ENCODE measurements at places on chromosomes 3 and 15.

DNA sequence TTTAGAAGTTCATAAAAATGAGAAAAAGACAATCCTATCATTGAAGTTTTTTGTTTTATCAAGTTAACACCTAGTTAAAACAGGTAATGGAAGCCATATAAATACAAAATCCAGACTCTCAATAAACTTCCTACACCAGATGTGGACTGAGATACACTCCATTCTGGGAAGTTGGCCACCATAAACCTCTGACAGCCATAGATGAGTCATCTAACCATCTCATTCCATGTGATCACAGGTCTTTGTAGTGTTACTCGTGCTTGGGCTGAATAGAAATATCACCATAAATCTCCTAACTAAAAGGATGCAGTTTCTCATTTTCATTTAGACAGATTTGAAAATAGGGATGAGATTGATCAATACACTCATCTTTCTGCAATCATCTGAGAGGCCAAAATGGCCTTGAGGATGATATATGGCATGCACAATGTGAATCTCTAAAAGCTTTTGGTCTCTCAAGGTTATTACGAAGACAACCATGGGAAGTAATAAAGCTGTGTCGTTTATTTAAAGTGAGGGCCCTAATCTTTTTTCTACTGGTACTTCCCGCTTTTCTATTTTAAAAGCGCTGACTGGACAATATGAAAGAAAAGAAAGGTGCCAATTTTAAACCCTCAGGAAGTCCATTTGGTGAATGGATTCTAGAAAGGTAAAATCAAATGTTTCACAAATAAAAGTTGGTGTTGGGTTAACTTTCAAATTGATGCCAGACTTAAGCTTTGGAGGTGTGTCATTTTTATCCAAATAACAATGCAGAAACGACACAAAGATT lies 155.5 kb downstream of the POLR2M start:
- DNase-seq: no peak

DNA sequence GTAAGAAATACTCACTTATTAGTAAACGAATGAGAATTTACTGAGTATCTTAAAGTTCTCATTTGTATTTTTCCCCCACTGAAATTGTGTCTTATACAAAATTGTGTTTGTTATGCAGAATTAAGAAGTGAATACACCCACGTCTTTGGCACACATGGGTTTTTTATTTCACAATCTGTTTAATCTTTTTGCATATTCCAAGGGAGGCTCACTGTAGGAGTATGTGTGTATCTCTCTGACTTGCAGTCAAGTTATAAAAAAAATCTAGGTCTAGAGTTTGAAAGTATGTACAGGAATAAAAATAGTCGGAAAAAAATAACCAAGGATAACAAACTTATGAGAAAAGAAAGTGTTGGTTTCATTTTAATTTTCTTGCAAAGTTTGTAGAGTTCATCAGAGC lies 255.2 kb downstream of the PDCD6IP start:
- DNase-seq: no peak

DNA sequence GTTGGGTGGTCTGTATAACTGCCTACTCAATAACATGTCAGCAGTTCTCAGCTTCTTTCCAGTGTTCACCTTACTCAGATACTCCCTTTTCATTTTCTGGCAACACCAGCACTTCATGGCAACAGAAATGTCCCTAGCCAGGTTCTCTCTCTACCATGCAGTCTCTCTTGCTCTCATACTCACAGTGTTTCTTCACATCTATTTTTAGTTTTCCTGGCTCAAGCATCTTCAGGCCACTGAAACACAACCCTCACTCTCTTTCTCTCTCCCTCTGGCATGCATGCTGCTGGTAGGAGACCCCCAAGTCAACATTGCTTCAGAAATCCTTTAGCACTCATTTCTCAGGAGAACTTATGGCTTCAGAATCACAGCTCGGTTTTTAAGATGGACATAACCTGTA lies at the start of gene CAPN3:
TSS of gene CAPN3 (plus strand) at position 253 of the 400 bp plus-strand sequence. CDS start 305 bp downstream, outside the sequence.
- no peak for DNase-seq

DNA sequence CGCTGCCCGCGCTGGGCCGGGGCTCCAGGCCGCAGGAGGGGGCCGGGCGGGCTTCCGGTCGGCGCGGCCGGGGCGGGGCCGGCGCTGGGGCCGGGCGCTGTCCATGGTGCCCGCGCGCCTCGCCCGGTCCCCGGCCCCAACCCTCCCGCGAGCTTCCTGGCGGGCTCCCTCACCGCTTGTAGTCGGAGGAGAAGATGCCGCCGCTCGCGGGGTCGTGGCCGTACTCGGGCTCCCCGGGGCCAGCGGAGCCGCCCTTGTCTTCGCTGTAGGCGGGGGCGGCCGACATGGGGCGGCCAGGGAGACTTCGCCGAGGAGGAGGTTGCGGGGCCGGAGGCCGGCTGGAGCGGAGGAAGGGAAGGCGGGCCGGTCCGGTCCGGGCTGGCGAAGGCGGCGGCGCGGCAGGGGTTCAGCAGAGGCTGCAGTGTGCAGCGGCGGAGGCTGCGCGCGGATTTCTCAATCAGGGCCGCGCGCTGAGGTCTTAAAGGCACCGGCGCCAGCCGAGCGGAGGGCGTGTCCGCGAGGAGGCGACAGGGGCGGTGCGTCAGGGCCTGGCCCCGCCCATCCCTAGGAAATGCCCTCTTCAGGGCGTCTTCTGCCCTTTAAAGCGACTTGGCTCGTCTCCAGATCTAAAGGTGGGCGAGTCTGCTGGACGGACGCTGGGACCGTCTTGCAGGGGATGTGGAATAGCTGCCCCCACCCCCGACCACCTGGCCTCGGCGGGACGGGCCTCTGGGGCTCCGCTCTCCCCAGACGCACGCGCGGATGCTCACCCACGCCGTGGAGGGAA lies at the start of gene AP3B2:
TSS of gene AP3B2 (minus strand) at position 455 of the 787 bp plus-strand sequence. CDS start at position 286, 169 bp downstream.
- peak; percentile 60 for DNase-seq

GRCh38 chr15:99983886-99984286 lies 250.6 kb upstream of the LYSMD4 start:
- no peak for DNase-seq

DNA sequence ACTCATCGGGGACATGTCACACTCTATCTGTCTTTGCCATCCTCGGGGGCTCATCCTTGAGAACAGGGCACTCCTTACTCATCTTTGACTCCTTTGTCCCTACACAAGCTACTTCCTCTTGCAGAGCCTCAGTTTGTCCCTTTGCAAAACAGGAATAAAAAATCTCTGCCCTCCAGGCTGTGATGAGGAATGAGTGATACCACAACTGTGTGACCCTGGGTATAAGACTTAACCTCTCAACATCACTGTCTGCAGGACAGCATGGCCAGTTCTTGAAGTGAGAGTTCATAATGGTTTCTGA lies 48.5 kb downstream of the IQSEC1 start:
- DNase-seq: no peak

DNA sequence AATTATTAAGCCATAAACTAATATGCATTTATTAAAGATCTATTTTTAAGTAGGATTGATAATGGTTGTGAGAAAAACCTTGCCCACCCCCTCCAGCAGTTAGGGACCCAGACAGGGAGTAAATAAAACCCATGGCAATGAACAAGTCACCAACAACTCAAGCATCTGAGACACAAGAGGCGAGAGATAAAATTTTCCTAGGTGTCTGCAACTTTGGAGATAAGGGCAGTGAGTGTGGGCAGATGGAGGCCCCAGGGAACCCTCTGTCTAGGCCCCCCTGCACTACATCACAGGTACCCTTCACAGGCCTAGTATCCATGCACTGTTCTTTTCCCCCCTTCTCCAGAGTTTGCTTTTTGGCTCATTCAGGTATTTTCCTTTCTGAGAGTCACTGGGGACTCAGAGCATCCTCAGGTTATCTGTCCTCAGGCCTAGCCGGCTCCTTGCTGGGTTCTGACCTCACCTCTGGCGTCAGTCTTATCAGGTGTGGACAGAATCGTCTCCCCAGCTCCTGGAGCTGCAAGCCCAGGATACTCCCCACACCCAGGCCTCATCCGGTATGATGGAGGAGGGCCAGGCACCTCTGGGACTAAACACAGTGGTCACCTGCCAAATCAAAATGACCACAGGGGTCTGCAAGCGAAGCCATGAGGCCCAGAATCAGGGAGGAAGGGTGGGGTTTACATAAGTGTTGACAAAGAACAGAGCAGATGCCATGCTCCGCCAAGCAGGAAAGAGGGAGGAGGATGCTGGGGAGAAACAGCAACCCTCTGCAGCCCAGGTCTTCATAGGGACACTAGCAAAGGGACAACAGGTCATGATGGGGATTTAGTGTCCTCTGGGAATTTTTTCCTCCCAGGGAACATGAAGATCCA lies 50.4 kb downstream of the CCNL1 start:
- DNase-seq: no peak

DNA sequence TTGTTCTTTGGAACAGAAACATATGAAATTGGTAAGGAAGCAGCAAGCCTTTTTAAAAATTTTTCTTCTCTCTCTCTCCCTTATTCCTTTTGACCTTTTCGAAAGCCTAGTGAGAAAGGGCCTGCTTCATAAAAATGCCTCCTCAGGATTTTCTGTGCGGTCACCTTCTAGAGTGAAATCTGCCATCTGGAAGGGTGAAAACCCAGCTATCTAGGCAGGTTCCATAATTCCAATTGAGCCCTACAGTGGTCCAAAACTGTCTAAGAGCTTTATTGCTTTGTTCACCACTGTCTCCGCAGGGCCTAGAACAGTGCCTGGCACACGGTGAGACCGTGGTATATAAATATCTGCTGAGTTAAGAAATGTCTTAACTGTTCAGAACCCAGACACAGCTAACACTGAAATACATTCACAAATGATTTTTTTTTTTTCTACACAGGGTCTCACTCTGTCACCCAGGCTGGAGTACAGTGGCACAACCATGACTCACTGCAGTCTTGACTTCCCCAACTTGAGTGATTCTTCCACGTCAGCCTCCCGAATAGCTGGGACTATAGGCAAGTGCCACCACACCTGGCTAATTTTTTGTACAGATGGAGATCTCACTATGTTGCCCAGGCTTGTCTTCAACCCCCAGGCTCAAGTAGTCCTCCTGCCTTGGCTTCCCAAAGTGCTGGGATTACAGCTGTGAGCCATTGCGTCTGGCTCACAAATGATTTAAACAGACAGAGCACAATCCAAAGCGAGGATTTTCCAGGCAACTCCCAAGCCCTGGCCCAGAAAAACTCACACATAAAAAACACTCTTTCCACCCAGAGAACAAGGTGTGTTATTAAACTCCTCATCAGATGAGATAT lies 64.4 kb downstream of the FRMD4B start:
- DNase-seq: no peak

- DNase-seq: no peak
Observed at GRCh38 chr3:189488241-189488767, 142.9 kb upstream of the TP63 start.

DNA sequence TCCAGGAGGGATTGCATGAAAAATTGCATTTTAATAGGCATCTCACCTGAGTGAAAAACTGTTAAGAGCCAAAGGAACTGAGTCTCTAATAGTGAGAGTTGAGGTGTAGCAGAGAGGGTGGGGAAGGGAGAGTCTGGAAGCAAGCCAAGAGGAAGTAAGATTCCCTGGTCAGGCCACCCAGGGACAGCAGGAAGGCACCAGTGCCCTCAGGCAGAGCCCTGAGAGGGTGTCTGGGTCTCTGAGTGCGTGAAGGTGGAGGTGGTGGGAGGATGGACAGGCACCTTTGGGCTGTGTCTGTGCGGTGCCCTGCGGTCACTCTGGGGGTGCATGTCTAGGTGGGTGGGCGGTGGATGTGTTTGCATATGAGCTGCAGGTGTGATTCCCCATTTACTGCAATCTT lies 300.4 kb upstream of the ROPN1 start:
- DNase-seq: no peak

GRCh38 chr3:16448639-16449070 lies 64.8 kb downstream of the RFTN1 start:
- no peak for DNase-seq

- DNase-seq: no peak
Observed at GRCh38 chr3:165855581-165855980, 18.4 kb upstream of the BCHE start.

GRCh38 chr3:186614597-186615483 lies 2.0 kb downstream of the AHSG start:
- peak; percentile 61 for DNase-seq

- no peak for DNase-seq
Observed at GRCh38 chr3:95319921-95320494, 1257.1 kb downstream of the NSUN3 start.

- DNase-seq: peak; percentile 42
Observed at GRCh38 chr15:42921342-42921731, 759 bp upstream of the TTBK2 start.

DNA sequence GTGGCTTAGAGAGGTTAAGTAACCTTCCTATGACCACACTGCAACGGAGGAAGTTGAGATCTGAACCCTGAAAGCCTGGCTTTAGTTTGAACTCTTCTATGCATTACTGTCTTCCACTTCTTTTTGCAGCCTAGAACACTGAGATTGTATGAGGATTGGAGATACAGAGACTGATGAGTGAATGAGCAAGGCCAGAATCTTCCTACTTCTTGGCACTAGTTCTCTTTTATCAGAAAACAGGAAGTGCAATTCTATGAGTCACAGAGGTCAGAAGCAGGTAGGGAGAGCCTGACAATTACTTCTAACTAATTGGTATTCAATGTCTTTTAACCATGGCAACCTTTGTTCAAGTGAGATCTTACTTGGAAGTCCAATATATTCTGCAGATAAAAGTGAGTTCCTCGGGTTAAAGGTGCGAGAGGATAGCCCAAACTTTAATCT lies 219.0 kb downstream of the SHQ1 start:
- DNase-seq: no peak

DNA sequence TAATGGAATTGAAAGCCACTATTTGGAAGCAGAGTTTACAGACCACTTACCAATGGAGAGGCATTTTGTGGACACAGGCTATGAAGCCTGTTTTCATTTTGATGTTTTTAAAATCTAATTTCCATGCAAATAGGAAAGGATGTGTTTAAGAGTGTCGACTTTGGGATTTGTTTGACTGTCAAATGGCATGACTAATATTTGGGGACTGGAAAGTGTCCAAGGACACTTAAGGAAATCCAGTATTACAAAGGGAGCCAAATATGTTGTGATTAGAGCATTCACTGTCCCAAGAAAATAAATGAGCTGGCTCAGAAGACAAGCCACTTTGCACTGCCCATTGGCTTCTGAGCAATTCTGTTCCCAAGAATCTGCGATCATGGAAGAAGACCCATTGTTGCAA lies 34.0 kb upstream of the SLC6A11 start:
- no peak for DNase-seq

DNA sequence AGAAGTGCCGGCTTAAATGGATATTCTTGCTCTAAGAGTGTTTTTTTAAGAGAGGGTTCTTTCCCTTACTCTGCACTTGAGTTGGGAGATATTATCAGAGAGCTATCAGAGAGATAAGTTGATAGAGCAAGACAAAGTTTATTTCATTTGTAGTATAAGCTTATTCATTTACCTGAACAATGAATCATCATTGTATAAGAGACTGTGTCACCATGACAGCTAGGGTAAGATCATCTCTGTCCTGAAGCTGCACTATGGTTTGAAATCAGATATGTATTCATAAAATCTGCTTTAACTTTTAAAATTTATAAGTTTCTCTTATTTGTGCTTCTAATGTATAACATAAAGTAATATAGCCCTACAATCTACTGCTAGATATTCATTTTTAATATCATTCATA lies 128.1 kb upstream of the ARL6 start:
- DNase-seq: no peak

- no peak for DNase-seq
Observed at GRCh38 chr15:66758844-66759243, 56.8 kb downstream of the SMAD6 start.

All from T-cell (primary cell).